Stimulated activated CD4-positive, alpha-beta T cell treated with anti-CD3 and anti-CD28 coated beads, Interleukin-1b, Interleukin-23, amount 100 ng/mL, for 48 hours (primary cell): ENCODE measurements at places on chromosomes 3 and 15.
A peak's percentile ranks its signal among the peaks of the same experiment; 100 is the strongest.

- DNase-seq: no peak
Observed at GRCh38 chr3:188580659-188581058, 426.7 kb downstream of the LPP start.

- no peak for DNase-seq
Observed at GRCh38 chr3:65751123-65751700, 287.5 kb downstream of the MAGI1 start.

GRCh38 chr3:30309961-30310954 lies 296.1 kb upstream of the TGFBR2 start:
- DNase-seq: no peak

- DNase-seq: peak; percentile 13
Observed at GRCh38 chr15:74345051-74345450, 22.4 kb downstream of the CYP11A1 start.

DNA sequence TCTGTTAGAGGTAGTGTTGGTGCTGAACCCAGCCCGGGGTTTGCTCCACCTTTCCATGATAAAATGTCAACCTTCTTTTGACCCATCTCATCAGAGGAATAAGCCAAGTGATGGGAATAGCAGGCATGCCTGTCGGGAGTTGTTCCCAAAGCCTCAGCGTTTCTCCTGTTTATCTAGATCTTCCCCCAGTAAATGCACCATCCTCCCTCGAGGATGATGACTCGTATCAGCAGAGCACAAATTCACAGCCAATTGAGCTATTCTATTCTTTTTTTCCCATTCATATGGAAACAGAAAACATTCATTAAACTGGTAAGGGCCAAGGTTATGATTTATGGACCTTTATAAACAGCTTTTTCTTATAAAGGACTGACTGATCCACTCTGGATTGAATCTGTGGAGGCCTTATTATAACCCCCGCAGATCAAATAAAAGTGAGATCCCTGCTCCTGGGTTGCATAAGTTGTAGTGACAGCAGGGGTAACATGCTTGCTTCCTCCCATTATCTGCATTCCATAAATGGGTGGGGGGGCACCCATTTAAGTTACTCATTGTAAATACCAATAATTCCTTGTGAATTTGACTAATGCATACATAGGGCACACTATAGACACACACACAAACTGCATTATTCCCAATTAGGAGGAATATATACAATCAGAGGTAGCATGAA lies 207.3 kb downstream of the PLCL2 start:
- no peak for DNase-seq

DNA sequence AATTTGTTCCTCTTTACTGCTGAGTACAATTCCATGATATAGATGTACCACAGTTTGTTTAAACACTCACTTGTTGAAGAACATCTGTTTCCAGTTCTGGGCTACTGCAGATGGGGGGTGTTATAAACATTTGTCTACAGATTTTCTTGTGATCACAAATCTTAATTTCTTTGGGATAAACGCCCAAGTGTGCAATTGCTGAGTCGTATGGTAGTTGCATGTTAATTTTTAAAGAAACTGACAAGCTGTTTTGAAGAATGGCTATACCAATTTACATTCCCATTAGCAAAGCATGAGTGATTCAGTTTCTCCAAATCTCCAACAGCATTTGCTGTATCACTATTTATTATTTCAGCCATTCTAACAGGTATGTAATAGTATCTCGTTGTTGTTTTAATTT lies 242.0 kb upstream of the MRPL3 start:
- DNase-seq: no peak

- no peak for DNase-seq
Observed at GRCh38 chr3:172225215-172225707, 185.9 kb downstream of the FNDC3B start.

DNA sequence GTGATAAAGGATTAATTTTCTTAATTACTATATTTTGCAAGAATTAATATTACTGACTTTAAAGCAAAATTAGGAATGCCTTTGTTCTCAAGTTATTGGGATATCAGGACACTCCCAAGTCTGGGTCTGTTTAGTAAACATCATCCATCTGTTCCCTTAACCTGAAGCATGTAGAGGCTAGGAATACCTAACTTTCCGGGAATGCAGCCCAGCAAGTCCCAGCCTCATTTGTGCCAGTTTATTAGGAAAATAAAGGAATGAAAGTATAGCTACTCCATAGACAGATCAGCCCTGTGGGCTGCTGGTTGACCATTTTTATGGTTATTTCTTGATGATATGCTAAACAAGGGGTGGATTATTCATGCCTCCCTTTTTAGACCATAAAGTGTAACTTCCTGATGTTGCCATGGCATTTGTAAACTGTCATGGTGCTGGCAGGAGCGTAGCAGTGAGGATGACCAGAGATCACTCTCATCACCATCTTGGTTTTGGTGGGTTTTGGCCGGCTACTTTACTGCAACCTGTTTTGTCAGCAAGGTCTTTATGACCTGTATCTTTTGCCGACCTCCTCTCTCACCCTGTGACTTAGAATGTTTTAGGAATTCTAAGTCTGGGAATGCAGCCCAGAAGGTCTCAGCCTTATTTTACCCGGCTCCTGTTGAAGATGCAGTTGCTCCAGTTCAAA lies 540.2 kb downstream of the NAALADL2 start:
- no peak for DNase-seq

GRCh38 chr3:60448696-60449095 lies 802.6 kb downstream of the FHIT start:
- no peak for DNase-seq

- peak; percentile 78 for DNase-seq
Observed at GRCh38 chr15:70512772-70513362, 250.5 kb downstream of the UACA start.

DNA sequence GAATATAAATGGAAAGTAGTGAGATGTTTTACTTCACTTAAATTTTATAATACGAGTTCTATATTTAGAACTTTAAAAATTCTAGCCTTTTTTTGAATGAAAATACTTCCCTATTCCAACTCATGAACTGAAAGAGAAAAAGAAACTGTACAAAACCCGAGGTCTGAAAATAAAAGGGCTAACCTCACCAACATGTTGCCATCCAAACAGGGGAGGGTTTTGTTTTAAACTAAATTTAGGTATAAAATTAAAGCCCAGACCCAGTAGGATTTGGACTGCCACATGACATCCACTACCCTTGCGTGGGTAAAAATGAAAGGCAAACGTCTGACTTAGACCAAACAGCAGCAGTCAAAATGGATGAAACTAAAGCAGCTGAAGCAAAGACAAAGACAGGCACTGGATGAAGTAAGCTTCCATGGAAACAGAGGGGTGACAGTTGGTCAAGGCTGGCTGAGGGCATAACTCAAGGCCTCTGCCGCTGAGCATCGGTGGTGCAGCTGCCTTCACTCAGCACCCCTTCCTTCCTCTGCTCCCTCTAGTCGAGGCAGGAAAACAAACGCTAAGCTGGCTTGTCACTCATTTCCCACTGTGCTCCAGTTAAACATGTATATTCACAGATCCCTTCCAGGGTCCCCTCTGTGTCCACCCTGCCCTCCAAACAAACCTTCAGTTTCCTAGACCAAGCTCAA lies 58.1 kb downstream of the TM4SF4 start:
- DNase-seq: no peak

DNA sequence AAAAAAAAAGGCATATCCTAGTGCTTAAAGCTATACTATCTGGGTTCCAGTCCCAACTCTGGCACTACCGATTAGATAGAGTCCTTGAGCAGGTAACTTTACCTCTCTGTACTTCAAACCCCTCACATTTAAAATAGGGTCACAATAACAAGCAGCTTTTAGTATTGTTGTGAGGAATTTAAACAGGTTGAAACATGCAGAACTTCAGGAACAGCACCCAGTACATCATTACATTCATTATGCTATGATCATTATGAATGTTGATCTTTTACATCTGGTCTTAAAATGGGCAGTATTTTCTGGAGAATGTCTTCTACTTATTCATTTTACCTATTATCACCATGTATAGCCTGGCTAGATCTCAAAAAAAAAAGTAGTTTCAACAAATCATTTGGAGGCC lies 176.1 kb upstream of the CCDC54 start:
- DNase-seq: no peak

DNA sequence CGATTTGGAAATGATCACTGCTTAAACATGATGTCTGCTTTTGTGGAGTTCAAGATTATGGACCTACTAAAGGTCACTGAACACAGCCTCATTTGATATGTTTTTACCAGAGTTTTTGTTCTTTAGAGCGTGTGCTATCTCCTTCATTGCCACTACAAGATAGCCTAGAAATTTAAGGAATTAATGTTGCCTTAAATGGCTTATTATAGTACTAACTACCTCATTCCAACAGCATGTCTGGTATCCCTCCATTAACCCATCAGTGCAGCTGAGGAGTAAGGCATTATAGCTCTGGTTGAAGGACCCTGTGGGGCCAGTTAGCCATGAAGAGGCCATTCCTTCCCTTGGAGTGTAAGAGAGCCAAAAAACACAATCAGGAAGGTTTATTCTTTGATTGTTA lies 2.3 kb upstream of the FAM43A start:
- no peak for DNase-seq

DNA sequence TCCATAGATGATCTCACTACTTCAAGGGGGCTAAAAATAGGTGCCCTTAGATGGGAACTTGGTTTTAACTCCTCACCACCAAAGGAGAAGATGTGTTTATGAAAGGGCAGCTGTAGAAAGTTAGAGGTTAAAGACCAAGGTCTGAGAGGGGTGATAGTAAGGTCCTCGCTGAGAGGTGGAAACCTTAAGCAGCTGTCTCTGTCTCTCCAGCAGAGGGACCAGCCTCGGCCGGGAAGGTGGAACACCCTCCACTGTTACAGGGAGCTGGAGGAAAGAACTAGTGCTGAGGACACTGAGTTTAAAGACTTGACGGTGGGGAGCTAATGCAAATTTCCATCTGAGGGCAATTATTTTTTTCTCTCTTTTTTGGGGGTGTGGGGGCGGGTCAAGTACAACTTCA lies 8.9 kb upstream of the RLBP1 start:
- no peak for DNase-seq

DNA sequence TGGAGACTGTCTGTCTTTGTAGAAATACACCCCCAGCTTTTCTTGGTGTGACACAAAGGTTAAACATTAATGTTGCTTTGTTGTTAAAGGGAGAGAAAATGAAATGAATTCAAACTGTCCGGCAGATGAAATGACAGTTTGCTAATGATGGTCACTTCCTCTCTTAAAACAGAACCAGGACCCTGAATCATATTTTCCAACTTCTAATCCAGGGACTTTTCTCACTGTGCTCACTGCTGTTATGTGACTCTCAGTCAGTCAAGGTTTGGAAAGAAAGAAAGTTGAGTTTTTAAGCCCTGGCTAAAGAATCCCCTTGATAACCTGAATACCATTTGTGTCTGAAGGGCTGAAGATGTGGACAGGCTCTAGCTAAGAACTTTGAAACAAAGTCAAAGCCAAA lies 215.8 kb downstream of the AGBL1 start:
- no peak for DNase-seq

DNA sequence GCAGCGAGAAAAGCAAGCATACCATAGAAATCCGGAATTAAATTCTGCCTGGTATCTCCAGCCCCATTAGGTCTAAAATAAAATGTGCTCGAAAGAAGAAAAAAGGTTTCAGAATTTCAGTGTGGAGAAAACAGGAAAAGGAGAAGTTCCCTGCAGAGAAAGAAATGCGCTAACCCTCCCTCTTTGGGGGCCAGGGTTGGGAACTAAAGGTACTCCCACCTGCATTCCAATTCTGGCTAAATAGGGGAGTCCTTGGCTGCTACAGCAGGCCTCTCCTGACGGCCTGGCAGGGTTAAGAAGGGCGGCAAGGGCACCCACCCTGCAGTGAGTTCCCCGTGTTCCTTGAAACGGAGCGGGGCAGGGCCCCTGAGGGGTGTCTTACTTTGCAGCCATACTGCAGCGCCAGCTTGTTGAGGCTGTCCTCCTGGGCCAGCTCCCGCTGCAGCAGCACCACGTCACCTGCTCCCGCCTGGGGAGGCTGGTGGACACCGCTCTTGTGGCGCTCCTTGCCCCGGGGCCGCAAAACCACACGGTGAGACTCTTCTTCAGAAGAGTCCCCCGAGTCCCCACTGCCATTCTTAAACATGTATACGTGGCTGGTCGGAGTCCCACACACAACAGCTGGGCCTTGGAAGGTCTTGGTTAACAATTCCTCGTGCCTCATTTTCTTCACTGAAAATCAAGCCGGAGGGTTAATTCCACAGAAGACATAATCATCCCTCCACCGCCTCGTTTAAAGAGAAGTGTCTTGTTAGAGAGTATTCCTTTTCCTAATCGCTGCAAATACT lies 1.7 kb downstream of the LYSMD4 start:
- no peak for DNase-seq

GRCh38 chr3:12719984-12720898 lies 38.8 kb downstream of the TMEM40 start:
- peak; percentile 66 for DNase-seq

GRCh38 chr3:112056451-112056929 lies 22.0 kb downstream of the TMPRSS7 start:
- DNase-seq: peak; percentile 19

GRCh38 chr3:127959873-127960272 lies 44.8 kb downstream of the KBTBD12 start:
- DNase-seq: no peak

DNA sequence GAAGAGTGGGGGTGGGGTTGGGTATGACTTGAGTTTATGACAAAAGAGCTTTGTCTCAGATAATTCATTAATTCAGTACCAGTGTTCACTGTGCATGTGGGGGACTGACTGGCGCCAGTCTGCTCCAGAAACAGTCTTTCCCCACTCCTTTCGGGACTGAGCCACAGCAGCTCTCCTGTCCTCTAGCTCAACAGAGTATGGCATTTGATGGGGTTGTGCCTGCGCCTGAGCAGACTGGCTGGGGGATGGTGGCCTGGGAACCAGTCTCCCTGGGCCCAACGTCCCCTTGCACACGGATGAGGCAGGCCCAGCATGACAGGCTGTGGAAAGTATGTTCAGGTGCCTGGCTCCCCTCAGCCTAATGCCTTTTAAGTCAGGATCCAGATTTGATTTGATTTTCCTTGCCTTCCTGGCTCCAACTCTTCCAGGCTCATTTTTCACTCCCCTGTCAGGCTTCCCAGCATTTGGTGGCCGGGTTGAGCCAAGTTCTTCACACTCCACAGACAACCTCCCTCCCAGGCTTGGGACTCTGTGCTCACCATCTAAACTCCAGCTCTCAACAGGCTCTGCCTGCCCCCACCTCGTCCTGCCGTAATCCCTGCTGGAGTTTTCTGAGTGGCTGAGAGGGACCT lies 105.0 kb downstream of the MYLK start:
- DNase-seq: no peak

GRCh38 chr3:9646800-9647152 lies 2.5 kb upstream of the MTMR14 start:
- no peak for DNase-seq

- no peak for DNase-seq
Observed at GRCh38 chr3:88046766-88047165, 12.0 kb downstream of the CGGBP1 start.

GRCh38 chr3:66661628-66662027 lies 160.8 kb upstream of the LRIG1 start:
- no peak for DNase-seq
